ENCODE measurements at places on chromosomes 12 and 14.

GRCh38 chr14:92254786-92255185 lies 68.2 kb upstream of the SLC24A4 start:
- no peak for DNase-seq

DNA sequence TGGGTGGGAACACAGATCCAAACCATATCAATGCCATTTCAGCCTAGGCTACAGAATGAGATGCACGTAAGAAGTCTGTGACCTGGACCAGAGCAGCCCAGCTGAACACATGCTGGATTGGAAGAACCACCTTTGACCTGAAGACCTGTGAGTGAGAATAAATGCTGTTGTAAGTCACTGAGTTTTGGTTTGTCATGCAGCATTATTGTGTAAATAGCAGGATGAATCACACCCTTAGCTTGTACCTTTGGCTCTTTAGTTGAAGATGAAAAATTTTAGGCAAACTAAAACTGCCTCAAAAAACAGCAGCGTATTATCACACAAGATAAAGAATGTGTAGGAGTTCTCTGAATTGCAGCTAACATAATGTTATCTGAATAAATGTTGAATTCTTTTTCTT lies 199.4 kb upstream of the LRIG3 start:
- no peak for DNase-seq

DNA sequence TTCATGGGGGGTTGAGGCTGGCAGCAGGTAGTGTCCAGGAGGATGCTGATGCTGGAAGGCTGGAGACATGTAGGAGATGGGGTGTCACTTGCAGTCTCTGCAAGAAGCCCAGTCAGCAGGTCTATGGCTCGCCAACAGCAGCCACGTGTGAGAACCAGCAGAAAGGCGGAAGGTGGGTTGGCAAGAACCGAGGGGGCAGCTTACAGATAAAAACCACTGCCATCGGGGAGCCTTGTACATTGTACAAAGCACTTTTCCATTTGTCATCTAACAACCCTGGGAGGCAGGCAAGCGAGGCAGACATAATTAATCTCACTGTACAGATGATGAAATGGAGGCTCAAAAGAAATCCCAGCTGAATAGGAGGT lies 167.2 kb downstream of the KCNA5 start:
- DNase-seq: no peak

- no peak for DNase-seq
These were observed 100.7 kb downstream of the SMOC1 start for GRCh38 chr14:69979882-69980281.

DNA sequence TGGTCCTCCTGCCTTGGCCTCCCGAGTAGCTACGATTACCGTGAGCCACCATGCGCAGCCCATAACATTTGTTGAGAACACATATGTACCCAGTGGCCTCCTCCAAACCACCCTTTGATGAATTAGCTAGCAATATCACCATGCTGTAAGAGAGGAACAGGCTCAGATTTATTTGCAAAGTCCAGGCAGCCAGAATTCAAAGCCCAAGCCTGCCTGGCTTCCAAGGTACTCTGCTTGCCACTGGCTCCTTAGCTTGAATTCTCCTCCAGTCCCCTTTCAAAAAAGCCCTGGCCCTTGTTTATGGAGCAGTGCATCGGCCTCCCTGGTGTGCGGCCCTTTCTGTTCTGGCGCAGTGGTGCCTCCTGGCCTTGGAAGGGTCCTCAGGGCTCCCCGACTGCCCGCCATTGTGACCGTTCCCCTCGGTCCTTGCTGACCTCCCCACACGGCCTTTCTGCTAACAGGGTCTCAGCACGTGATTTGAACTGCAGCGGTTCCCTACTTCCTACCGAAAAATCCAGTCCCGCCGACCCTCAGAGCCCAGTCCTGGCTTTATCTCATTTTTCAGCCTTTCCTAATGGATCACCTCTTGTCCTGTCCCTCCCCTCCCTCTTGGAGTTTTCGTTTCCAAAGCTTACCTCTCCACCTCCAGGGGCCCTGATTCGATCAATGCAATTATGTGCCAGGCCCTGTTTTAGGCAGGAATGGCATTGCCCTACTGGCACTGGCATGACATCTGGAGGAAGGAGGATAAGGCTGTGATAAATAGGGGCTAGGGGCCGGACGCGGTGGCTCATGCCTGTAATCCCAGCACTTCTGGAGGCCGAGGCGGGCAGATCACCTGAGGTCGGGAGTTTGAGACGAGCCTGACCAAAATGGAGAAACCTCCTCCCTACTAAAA lies 22.0 kb downstream of the SLC25A29 start:
- DNase-seq: no peak

- DNase-seq: no peak
These were observed 221.0 kb downstream of the SLC41A2 start for GRCh38 chr12:104737113-104737512.

DNA sequence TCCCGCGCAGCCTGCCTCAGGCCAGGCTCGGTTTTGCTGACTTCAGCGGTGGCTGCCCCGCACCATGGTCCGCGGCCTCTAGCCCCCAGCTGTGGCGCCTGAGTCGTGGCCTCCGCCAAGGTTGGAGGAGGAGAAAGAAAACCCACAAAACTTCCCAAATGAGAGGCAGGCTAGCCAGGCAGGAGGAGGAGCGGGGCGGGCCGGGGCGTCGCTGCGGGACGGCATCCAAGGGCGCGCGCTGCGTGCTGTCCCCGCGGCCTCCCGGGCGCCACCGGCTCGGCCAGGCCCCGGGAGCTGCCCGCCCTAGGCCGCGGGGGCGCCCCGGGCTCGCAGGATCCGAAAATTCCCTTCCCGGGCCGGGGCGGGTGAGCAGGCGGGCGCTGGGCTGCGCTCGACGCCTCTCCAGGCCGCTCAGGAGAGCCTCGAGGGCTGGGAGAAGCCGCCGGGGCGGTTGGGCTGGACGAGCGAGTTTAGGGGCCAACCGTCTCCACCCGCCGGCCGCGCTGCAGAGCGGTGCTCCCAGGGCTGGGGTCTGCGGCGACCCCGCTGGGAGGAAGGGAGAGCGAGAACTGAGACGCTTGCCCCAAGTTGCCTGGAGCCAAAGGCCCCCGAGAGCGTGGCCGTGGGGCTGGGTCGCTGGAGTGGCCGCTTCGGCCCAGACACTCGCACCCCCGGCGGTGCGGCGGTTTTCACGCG lies at the start of gene EFS:
Gene EFS (minus strand): TSS at position 137 of the 696 bp plus-strand sequence. CDS start 147 bp downstream, outside the sequence.
- no peak for DNase-seq

- no peak for DNase-seq
These were observed 18.6 kb downstream of the PPFIBP1 start for GRCh38 chr12:27542628-27543027.

- no peak for DNase-seq
These were observed 11.6 kb downstream of the HIP1R start for GRCh38 chr12:122846622-122847515.

DNA sequence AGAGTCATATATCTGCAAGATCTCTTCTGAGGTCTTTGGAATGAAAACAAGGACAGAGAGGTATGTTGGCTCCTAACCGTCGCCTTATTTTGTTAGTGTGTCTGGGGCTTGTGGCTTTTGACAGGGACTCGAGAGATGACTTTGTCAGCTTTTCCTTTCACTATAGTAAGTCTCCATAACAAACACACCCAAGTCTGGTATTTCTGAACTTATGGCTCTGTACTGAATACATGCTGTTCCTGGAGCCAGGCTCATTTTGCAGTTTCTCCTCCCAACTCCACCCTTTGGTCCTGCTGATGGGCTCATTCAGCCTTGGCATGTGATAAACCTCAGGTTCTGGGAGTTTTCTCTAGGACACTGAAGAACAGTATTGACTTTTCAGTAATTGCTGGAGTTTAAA lies 27.7 kb upstream of the TMED10 start:
- no peak for DNase-seq

GRCh38 chr12:15336768-15337553 lies 14.7 kb downstream of the PTPRO start:
- no peak for DNase-seq

- no peak for DNase-seq
These were observed 42.3 kb downstream of the HSP90AA1 start for GRCh38 chr14:102044566-102044965.

DNA sequence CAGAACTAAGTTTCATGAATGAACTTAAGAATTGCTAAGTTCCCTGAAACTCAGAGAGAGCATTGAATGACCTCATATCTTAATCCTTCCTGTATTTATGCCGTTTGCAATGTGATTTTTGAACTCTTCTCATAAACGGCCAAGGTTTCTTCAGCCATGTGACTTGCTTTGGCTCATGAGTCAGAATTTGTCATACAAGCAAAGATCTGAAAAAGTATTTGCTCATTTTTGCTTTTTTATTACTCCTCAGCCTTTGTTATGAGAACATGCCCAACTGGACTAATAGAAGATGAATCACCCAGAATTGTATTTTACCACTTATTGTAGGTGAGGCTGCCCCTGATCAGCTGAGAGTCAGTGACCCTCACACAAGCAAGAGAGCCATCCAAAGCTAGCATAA lies 693.8 kb downstream of the BCL11B start:
- DNase-seq: no peak

- DNase-seq: no peak
These were observed 286 bp downstream of the PPP4R3A start for GRCh38 chr14:91509878-91510170.

GRCh38 chr12:52319097-52319496 lies 2.1 kb downstream of the KRT83 start:
- no peak for DNase-seq

All from GM18507 (cell line).